ENCODE measurements at places on chromosomes 2 and 18.

DNA sequence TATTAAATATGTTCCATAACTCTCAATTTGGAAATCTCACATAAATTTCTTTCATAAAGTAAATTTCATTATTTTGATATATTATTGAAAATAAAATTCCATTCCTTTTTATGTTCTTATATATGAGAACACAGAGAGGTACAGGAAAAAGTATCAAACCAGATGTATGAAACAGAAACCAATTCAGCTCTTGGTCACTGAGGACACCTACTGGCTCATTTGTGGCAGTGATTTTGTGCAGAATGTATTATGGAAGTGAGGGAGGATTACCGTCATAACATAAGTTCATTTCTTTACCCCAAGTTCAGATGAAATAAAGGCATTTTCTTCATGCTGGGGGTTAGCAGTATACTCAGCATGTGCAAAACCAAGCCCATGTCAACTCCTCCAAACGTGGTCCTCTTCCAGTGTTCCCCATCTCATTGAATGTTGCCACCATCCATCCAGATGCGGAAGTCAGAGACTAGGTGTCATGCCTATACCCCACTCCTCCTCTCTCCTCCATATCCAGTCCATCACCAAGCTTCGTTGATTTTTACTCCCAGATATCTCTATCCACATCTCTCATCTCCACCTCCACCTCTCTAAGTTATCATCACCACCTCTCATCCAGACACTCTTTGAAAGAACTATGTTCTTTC lies 41.7 kb upstream of the MALL start:
- no peaks in the 10 kb centered on the region for H3K4me1 ChIP-seq
- H3K27ac ChIP-seq: no peak overlapping the region
- no peak overlapping the region for H3K4me3 ChIP-seq
- H3K36me3 ChIP-seq: no peaks in the 10 kb centered on the region

DNA sequence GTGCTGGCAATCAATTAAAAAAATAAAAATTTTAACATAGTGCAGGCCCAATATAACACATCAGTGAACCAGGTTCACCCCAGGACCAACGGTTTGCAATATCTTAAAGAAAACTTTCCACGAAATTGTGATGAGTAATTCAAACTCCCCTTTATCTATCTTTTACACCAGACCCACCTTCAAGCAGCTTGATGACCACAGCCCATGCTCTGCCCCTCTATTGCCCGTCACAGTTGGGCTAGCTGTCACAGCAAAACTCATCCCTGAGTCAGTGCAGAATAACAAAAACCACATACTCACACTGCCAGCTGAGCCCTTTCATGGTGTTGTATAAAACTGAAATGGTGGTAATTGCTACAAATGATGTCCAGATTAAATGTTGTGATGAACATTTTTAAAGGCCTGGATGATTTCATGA lies 112.5 kb upstream of the CREB1 start:
- no peaks in the 10 kb centered on the region for H3K36me3 ChIP-seq
- no peak overlapping the region for H3K4me3 ChIP-seq
- no peak overlapping the region for H3K27ac ChIP-seq
- no peak for DNase-seq
- H3K4me1 ChIP-seq: no peaks in the 10 kb centered on the region
- no peaks in the 10 kb centered on the region for H3K27me3 ChIP-seq

GRCh38 chr18:35581898-35582641 lies 530 bp downstream of the GALNT1 start:
- H3K36me3 ChIP-seq: no peaks in the 10 kb centered on the region
- H3K27ac ChIP-seq: no peak overlapping the region
- H3K4me3 ChIP-seq: peak overlapping the region; percentile 72
- H3K4me1 ChIP-seq: no peaks in the 10 kb centered on the region

DNA sequence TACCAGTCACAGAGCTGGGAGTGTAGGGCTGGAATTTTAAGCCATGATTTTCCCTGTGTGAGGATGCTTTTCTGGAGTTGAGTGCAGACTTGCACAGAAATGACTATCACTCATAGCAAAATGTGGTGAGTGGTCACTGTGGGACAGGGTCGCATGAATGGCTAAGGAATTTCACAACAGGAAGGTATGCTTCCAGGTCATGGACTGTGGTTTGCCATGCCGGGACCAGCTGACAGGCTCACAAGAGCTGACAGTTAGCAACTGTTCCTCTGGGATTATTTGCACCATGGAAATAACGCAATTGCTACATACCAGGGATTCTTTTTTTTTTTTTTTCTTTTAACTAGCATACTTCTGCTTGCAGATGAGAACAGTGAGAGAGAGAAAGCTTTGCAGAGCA lies 3.8 kb upstream of the UXS1 start:
- peaks cover 3% of the 10 kb centered on the region for H3K4me1 ChIP-seq
- no peak overlapping the region for H3K27ac ChIP-seq
- H3K4me3 ChIP-seq: no peak overlapping the region
- no peaks in the 10 kb centered on the region for H3K27me3 ChIP-seq

DNA sequence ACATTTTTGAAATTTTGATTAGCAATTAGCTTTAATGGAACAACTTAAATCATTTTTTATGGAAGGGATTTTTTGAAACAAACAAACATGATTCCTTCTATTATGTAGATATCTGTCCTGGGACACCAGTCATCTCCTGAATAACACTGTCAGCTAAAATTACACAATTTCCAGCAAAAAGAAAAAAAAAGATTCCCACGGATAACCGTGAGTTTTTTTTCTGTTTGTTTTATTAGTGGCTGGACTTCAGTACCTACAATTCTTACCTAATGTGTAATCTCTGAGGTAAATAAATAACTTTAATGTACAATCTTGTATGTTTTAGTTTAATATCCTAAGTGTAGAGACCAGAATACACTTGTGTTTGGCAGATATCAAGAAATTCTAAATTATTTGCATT lies 126.6 kb upstream of the KYNU start:
- H3K36me3 ChIP-seq: no peaks in the 10 kb centered on the region
- no peak overlapping the region for H3K4me3 ChIP-seq
- H3K27ac ChIP-seq: no peak overlapping the region
- no peak for DNase-seq
- no peaks in the 10 kb centered on the region for H3K27me3 ChIP-seq
- no peaks in the 10 kb centered on the region for H3K4me1 ChIP-seq

DNA sequence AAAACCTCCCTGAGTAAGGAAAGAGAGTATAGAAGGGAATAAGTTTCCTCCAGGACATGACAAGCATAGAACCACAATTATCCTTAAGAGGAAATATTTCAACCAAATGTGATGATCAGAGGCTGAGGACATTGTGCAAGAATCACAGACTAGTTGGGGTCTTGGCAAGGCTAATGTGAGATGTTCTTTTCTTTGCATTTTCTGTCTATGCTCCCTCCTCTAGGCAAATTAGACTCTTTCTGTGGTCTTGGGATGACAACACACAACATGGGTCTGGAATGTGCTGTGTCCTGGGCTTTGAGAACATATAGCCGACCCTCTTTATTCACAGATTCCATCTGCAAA lies 32.0 kb upstream of the IL1RL1 start:
- no peak for DNase-seq
- no peaks in the 10 kb centered on the region for H3K36me3 ChIP-seq
- no peaks in the 10 kb centered on the region for H3K4me1 ChIP-seq
- H3K27ac ChIP-seq: no peak overlapping the region
- H3K4me3 ChIP-seq: no peak overlapping the region
- no peaks in the 10 kb centered on the region for H3K27me3 ChIP-seq

DNA sequence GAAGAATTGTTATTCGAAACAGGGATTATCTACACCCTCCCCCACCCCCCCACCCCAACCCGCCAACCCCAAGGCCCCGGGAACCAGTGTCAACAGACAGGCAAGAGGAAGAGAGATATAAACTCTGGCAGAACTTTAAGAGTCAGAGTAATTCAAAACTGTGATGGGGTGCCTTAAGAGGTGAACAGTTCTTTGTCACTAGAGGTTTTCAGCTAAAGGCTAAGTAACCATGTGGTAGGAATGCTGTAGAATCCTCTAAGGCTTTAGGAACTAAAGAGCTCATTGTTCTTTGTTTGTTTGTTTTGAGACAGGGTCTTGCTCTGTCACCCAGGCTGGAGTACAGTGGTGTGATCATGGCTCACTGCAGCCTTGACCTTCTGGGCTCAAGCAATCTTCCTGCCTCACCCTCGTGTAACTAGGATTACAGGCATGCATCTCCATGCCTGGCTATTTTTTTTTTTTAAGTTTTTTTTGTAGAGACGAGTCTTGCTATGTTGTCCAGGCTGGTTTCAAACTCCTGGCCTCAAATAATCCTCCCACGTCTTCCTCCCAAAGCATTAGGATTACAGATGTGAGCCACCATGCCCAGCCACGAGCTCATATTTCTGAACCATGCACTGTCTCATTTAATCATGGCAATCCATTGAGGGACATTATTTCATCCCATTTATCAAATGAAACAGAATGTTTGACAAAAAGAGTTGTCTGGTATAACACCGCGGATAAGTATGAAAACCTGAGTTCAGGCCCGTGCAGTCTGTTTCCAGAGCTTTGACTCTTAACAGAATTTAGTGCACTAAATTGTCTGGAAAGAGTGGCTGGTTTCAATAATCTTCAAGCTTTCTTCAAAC lies 20.8 kb upstream of the TMEM17 start:
- no peaks in the 10 kb centered on the region for H3K4me1 ChIP-seq
- no peaks in the 10 kb centered on the region for H3K36me3 ChIP-seq
- no peak for DNase-seq
- no peaks in the 10 kb centered on the region for H3K27me3 ChIP-seq
- H3K4me3 ChIP-seq: no peak overlapping the region
- H3K27ac ChIP-seq: no peak overlapping the region

DNA sequence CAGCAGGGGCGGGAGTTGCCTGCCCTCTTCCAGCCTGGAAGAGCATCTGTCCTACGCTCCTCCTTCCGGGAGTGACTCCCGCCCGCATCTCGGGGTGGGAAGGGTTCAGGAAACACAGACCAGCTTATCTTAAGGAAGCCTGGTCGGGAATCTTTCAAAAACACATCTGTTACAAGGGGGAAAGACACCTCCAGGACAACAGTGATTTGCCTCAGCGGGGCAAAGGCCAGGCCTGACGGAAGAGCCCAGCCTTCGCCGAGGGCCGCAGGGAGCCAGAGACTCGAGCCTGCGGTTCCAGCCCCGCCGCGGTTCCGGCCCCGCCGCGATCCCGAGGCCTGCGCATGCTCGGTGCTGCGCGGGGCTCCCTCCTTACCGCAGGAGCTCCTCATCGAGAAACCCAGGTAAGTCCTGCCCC lies 38.1 kb upstream of the TGIF1 start:
- peaks cover 3% of the 10 kb centered on the region for H3K27me3 ChIP-seq
- no peak overlapping the region for H3K27ac ChIP-seq
- peak overlapping the region; percentile 33 for H3K4me3 ChIP-seq
- H3K36me3 ChIP-seq: no peaks in the 10 kb centered on the region
- DNase-seq: no peak

- H3K36me3 ChIP-seq: no peaks in the 10 kb centered on the region
- H3K4me3 ChIP-seq: no peak overlapping the region
- H3K27me3 ChIP-seq: no peaks in the 10 kb centered on the region
- no peaks in the 10 kb centered on the region for H3K4me1 ChIP-seq
Measured at GRCh38 chr2:101568969-101569368, 94.1 kb upstream of the RFX8 start.

- peaks cover 17% of the 10 kb centered on the region for H3K4me1 ChIP-seq
- H3K36me3 ChIP-seq: no peaks in the 10 kb centered on the region
- no peak overlapping the region for H3K4me3 ChIP-seq
- DNase-seq: no peak
- no peak overlapping the region for H3K27ac ChIP-seq
Measured at GRCh38 chr2:41994233-41994637, 53.6 kb upstream of the PKDCC start.

DNA sequence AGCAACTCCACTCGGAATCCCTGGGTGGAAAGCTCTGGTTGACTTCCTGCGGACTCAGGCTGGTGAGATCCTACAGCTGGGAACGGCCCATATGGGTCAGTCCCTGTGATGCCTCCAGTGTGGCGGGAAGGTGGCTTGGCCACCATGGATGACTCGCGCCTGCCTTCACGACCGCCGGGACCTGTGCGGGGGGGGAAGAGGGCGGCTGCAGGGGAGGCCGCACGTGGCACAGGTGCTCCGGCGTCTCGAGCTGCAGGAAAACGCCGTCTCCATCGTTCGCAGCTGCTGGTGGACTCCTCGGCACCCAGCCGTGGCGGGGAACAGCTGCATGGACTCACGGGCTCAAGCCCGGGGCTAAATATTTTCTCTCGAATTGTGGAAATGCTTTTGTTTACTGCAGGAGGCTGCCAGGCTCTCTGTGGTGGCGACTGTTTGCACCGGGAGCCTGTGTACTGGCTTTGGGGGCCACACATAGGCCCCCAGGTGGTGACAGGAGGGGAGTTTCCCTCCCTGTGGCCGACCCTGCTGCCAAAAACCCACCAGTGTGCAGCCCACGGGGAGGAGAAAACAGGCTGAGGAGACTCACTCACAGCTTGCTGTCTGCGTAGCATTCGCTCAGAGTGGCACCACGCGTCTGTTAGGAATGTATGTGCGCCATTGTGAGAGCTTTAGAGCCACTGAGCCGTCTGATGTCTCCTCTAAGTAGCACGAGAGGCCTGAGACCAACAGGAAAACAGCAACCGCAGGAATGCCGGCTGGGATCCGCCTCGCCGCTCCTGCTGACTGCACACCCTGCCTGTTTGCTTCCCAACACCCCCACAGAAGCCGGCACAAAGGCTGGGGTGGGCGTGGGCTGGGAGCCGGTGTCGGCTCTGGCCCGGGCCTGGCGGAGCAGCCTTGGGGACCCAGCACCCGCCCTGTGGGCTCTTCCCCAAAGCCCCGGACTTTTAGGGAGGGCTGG lies 89.2 kb downstream of the NFATC1 start:
- H3K4me1 ChIP-seq: peaks cover 21% of the 10 kb centered on the region
- DNase-seq: no peak
- no peak overlapping the region for H3K27ac ChIP-seq
- no peaks in the 10 kb centered on the region for H3K27me3 ChIP-seq
- peaks cover 42% of the 10 kb centered on the region for H3K36me3 ChIP-seq

- no peaks in the 10 kb centered on the region for H3K36me3 ChIP-seq
- H3K27me3 ChIP-seq: no peaks in the 10 kb centered on the region
- H3K4me1 ChIP-seq: no peaks in the 10 kb centered on the region
Measured at GRCh38 chr2:140861666-140862065, 1269.2 kb downstream of the LRP1B start.

DNA sequence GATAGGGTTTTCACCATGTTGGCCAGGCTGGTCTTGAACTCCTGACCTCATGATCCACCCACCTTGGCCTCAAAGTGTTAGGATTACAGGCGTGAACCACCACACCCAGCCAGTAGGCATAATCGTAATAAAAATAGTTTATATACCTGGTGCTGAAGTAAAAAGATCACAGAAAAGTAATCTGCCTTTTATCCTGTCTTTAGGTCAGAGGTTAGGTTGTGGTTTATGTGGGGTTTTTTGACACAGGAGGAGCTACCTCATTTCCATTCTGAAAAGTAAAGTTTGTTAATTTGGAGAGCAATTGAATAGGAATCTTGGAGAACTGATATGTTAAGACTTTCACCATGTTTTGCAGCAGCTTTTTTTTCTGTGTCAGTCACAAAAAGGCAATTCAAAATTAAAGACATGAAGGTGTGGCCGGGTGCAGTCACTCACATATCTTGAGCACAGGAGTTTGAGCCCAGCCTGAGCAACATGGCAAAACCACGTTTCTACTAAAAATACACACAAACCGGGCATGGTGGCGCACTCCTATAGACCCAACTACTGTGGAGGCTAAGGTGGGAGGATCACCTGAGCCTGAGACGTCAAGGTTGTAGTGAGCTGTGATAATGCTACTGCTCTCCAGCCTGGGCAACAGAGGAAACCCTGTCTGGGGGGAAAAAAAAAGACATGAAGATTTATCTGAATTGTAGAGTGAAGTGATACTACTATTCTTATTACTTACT lies 31.5 kb downstream of the CCNT2 start:
- DNase-seq: no peak
- peaks cover 23% of the 10 kb centered on the region for H3K36me3 ChIP-seq
- H3K27ac ChIP-seq: no peak overlapping the region
- H3K4me1 ChIP-seq: no peaks in the 10 kb centered on the region
- no peaks in the 10 kb centered on the region for H3K27me3 ChIP-seq
- H3K4me3 ChIP-seq: no peak overlapping the region

Measured in spinal cord (tissue), 10 donors.